ENCODE measurements at places on chromosomes 5 and 9.

DNA sequence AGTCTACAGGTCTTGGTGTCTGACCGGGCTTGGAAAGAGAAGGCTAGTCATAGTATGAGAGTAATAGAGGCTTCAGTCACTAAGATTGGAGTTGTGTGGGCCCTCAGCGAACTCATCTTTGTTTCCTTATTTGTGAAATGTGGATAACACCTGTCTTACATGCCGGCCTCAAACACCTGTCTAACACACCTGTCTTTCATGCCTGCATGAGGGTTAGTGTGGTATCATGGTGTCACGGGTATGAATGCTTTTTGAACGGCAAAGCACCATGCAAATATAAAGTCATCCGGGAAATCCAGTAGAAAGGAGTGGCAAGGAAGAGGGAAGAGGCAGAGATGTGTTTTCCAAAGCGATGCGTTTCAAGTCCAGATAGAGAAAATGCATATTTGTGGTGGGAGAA is 25.5 kb downstream of the GRAMD2B start:
- no peak for DNase-seq

DNA sequence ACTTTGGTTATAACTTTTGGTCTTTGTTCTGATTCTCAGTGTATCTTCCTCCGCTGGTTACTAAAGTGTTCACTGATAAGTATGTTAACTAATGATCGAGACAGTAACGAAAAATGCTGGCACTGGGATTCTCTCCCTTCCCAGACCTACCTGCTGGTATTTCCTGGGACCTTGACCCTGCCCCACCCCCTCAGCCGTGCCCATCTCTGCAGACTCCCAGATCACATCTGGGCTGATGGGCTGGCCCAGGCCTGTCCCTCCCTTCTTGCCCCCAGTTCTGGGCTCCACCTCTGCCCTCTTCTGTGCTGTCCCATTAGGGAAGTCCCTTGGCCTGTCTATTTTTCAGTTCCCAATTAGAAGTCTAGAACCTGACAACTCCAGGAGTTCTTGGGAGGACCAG is 46.9 kb downstream of the NEURL1B start:
- DNase-seq = no peak

DNA sequence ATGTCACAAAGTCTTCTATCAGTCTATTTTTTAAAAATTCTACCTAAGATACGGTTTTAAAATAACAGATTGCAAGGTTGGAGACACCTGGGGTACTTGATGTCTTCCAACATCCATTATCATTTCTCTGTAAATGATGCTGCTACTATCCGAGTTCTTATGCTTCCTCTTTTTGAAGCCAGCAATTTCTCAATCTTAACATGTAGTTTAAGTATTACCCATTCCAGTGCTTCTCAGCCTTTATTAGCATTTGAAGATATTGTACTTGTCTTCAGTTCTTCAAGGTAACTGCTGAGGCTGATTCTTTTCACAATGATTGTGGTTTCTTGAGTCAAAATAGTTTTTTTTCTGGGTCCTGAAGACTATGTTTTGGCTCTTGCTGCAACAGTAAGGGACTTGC is 96.4 kb upstream of the SELENOP start:
- DNase-seq = no peak

- DNase-seq = peak; percentile 15
Measured at GRCh38 chr5:158952951-158953350, 146.8 kb downstream of the EBF1 start.

GRCh38 chr5:174767670-174768069 is 43.3 kb downstream of the MSX2 start:
- no peak for DNase-seq

DNA sequence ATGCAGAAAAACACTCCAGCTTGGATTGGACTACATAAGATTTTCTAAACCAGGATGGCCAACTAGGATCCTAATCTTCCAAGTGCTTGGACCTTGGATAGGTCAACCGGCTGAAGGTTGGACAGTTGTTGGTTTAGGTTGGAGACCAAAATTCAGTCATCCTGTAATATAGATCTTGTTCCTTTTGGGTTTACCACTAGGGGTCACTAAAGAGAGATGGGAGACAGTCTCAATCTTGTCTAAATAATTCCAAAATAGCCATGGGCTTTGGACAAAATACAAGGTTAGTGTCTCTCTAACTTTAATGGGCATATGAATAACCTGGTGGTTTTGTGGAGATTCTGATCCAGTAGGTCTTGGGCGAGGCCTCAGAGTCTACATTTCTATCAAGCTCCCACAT is 148.7 kb upstream of the ERCC6L2 start:
- DNase-seq = peak; percentile 16

GRCh38 chr5:177356746-177357145 is 978 bp upstream of the RGS14 start:
- no peak for DNase-seq

- DNase-seq = no peak
Measured at GRCh38 chr5:178391480-178391879, 158.9 kb upstream of the PHYKPL start.

GRCh38 chr9:113641100-113641885 is 177.8 kb downstream of the RGS3 start:
- no peak for DNase-seq

DNA sequence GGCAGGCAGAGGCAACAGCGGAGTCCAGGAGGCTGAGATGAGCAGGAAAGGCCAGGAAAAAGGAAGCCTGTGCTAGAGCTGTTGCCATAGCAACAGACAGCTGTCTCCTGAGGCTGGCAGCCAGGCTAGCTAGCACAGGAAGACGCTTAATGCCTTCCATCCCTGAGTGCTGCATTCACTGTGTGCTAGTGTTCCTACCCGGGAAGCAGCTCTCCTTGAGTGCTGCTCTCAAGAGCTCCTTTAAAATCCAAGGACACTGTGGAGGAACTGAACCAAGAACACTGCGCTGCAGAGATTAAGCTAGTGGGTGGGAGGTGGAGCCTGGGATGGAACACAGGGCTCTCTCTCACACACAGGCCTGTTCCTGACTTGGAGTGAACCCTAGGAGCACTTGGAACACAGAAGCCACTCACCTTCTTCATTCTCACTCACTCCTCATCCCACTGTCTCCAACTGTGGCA is 53.5 kb upstream of the IL7R start:
- DNase-seq = peak; percentile 34

DNA sequence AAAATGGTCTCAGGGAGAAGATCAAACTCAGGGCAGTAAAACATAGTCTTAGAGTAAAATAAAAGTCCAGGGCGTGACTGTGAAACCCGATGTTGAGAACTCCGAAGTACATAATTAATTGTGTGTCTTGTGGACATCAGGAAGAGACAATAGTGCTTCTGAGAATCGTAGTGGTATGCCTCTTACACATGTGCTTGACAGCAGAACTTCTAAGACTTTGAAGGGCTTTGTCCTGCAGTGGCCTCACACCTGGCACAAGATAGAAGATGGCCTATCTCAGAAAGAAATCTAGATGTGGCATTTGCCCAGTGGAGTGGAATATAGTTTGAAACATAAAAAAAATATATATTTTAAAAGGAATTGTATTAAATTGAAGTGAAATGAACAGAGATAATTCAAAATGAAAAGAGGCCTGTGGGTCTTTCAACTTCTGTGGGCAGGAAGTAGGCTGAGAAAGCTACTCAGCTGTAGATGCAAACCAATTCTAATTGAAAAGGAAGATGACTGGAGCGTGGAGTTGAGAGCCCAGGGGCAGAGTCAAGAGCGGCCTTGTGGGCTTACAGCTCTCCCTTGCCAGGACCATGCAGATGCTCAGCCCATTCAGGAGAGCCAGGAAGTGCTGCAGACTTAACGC is 468.4 kb downstream of the KDM4C start:
- no peak for DNase-seq

- DNase-seq = no peak
Measured at GRCh38 chr9:16866587-16866986, 3.9 kb downstream of the BNC2 start.

DNA sequence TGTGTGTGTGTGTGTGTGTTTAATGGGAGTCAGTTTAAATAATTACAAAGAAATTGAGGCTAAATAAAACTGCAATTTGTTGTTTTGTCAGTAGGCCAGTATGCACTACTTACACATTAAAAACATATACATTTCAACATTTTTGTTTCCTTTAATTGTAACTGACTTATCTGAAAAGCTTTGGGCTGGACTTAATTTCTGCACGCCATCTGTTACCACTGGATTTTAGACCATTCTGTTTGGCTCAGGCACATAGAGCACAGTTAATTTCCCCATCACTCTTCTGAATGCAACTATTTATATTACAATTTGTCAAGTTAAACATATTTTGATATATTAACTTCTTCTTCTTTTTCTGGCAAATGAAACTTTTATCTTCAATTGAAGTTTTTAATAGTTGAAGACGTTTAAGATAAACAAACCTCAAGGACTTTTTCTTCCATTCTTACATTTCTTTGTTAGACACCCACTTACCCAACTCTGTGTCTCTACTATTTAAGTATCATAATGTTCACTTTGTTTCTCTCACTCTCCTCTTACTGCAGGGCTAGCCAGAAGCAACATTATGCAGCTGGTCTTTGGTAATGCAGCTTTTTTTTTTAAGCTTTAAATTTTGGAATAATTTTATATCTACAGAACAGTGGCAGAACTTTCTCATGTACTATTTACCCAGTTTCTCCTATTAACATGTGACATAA is 253.4 kb upstream of the ANKH start:
- no peak for DNase-seq

GRCh38 chr5:119451561-119451960 is 736 bp upstream of the HSD17B4 start:
- DNase-seq = no peak

- DNase-seq = no peak
Measured at GRCh38 chr5:141691286-141691866, 9.3 kb upstream of the ARAP3 start.

DNA sequence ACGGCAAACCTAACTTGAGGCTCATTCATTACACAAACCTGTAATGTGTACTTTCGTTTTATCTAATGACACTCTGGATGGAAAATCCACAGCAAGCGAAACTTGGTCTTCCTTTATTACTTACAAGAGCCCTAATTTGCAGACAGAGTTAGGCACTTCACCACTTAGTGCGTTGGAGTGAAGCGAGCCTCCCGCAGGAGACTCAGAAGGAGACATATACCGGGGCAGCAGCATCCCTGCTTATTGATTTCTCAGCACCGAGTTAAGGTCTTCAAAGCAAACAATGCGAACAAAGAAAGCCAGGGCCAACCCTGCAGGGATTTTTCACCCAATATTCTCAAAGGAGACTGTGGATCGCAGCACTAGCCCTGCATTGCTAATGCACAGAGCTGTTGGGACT is 28.6 kb downstream of the LSM11 start:
- no peak for DNase-seq

DNA sequence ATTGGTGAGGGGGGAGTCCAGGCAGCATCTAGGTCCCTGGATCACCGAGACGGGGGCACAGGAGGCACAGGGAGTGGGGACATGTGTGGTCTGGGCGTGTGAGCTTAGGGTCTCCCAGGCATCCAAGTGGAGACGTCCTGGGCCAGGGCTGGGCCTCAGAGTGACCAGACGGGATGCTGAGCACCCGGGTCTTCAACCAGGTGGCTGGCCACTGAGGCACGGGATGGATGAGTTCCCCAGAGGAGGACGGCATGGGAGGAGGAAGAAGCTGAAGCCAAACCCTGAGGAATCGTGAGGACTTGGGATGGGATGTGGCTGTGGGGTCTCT is 88.0 kb downstream of the LMX1B start:
- DNase-seq = no peak

GRCh38 chr9:23638837-23639426 is 187.1 kb downstream of the ELAVL2 start:
- no peak for DNase-seq

All from AG04450 (cell line).